ENCODE measurements at places on chromosomes 11 and 22. TPM values are rescaled to one million over a fixed set of nuclear protein-coding genes. Genes with fewer than 3 reads are reported as not detected.

Gene PPFIBP2
- total RNA-seq = 2.2 TPM

GRCh38 chr22:45227645-45228400 is 12.9 kb downstream of the KIAA0930 start:
- DNase-seq = no peak

DNA sequence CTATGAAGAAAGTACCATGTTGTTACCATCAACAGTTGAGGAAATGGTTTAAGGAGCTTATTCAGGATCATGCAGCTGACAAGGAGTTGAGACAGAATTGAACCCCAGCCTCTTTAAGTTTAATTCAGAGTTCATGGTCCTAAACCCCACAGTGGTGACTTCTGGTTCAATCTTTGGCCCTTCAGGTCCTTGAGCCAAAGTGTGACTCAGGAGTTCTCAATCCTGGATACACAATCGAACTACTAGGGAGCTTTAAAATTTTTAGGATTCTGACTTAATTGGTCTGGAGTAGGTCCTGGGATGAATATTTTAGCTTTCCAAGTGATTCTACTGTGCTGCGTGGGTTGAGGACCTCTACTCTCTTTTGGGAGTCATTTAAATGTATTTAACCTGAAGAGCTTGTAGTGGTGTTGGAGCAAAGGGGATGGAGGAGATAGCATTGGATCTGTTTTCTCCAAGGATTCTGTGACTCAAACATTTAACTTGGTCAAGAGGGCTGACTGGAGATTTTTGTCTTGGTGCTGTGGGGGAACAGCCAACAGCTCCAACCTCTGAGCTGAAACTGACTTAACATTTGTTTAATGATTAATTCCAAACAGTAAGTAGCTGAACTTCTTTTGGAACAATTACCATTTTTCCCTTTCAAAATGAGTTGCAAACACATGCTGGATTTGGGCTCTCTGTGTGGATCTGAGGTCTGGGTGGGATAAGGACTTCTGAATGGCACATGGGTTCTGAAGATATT is 80.1 kb downstream of the INSC start:
- no peak for DNase-seq

DNA sequence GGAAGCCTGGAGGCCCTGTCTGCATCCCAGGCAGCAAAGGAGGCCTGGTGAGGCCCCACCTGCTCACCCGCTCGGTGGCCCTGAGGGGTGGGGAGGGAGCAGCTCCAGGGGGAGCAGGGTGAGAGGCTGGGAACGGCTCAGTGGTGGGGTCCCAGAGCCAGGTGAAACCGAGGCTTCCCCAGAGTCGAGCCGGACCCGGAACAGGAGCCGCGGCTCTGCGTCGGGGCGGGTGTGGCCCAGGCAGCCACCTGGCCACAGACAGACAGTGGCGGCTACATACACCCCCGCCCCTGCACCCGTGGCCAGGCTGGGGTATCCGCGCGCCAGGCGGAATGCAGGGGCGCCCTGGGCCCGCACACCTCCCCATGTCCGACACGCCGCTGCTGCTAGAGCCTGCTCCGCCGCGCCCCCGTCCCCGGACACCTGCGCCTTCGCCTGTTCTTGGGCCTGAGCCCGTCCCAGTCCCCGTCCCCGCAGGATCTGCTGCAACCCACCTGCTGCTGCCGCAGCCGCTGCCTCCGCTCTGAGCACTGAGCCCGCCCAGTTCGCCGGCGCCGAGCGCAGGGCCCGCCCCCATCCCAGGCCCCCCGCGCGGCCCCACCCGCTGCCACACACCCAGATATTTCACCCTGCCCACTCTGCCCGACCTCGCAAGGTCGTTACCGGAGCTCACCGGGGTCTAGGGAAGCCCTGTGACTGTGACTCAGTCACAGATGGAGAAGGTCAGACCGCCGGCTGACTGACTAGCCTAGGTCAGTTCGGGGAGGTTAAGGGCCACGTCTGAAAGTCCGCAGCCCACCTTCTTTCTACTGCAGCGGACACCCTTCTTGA is at the start of gene SLC7A4:
Gene SLC7A4 (minus strand): TSS at position 525 of the 831 bp plus-strand sequence. CDS start 749 bp downstream, outside the sequence.
- no peak for DNase-seq

DNA sequence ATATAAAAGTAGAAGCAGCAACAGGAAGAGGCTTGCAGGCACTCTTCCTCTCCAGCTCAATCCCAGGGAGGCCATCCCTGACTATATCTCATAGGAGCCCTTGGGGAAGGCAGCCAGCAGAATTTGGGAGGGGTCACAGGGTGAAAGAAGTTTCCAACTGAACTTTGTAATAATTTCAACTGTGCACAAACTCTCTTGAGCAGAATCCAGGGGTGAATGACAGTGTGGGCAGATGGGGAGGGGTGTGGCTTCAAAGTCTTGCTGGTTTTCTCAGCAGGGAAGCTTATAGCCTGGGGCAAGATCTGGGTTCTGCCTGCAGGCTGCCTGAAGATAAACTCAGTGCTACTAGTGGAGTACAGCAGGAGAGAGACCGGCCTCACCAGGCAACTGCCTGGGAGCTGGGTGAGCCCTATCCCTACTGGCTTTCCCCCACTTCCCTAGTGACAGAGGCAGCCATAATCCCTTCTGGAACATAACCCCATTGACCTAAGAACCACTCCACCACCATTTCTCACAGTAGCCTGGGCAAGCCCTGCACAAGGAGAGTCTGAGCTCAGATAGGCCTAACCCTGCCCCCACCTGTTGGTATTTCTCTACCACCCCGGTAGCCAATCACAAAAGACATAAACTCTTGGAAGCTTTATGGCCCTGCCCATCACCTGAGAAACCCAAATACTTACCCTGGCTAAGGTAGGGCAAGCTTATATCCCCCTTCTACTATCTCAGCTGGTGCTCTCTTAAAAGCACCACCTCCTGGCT is 17.8 kb upstream of the TTC12 start:
- no peak for DNase-seq

Measured in dermis blood vessel endothelial cell (primary cell).